ENCODE measurements at places on chromosomes 2 and 18. TPM values are rescaled to one million over a fixed set of nuclear protein-coding genes. Genes with fewer than 3 reads are reported as not detected.

Gene FAHD2B
- total RNA-seq: 11.7 TPM

Gene ACKR3
- total RNA-seq: 15.4 TPM

Gene CYS1
- 1.1 TPM for total RNA-seq

Gene ZAP70
- total RNA-seq: 0.27 TPM

Gene IL36B
- total RNA-seq: 0.17 TPM

Gene EFHD1
- total RNA-seq: 5.0 TPM

Gene AFF3
- not detected for total RNA-seq

Gene CYTIP
- total RNA-seq: not detected

Gene ZNF892
- 0.25 TPM for total RNA-seq

Data from A549 treated with Mapracorat at 1 μM for 4 hours (cell line).